ENCODE measurements at places on chromosomes 2 and 18.

DNA sequence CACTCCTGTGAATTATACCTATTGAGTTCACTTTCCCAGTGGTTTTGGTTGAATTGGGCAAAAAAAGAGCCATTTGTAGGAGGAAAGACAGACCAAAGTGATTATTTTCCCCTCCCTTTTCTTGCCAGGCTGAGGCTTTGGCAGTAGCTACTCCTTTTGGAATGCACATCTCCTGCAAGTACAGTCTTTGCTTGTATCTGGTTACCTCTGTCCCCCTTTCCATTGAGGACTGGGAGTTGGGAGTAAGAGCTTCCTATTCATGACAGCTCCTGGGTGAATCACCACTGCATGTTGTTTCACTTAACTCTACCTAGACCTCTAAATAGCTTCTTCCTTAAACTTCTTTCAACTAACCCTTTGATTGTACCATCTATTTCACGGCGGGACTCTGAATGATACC, 695.3 kb upstream of the ZNF804A start:
- DNase-seq, result no peak

GRCh38 chr2:154256136-154256535, 384.4 kb downstream of the GALNT13 start:
- no peak for DNase-seq

DNA sequence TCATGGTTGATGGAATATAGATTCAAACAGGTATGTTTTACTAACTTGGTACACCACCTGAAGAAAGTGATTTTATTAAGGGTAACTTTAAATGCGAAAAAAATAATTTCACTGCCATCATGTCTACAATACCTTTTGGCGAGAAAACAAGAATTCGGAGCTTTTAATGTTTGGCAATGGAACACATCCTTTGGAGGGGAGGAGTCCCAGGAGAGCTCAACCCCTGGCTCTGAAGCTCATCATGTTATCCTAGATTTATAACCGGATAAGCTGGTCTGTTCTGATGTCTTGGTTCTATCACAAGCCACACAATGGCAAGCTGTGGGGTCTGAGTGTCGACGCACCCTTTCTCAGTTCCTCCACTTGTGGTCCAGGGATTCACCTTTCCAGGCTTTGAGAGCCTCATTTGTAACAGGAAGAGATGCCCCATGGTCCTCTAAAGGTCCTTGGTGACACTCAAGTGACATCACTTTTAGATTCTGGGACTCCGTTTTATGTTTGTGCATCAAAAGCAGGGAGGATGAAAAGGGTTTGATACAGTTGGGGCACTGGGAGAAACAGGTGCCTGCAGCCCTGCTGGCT, 172.7 kb downstream of the BCL2 start:
- no peak for DNase-seq

DNA sequence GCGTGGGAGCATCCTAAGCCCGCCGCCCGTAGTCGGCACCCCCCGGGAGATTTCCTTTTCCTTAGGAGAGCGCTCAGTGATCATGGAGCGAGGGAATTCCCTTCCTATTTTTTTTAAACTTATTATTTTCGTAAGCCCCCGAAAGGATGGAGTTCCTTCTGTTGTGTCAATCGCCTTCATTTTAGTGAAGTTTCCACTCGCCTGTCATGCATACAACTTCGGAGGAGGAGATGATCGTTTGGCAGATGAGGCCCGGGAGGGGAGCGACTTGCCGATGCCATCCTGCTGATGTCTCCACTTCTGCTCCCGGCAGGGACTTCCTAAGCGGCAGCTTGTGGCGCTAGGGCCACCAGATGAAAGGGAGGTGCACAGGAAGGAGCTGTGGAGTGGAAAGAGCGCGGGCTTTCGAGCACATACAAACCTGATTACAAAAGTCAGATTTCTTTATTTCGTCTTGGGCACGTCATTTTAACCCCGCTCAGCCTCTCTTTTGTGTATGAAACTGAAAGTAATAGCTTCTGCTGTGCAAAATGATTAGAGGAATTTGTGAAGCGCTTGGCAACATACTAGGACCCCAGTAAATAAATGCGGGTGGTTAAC, at the start of gene ADGRF3:
Gene ADGRF3, minus strand, starts transcription at position 336 of the 600 bp plus-strand sequence. CDS start 555 bp downstream, outside the sequence.
- DNase-seq, result peak; percentile 73

- DNase-seq, result no peak
Measured at GRCh38 chr2:100862081-100862480, 42.1 kb downstream of the NPAS2 start.

- DNase-seq, result no peak
Measured at GRCh38 chr2:128271911-128272600, 46.6 kb downstream of the HS6ST1 start.

- no peak for DNase-seq
Measured at GRCh38 chr18:37502036-37502435, 63.6 kb downstream of the CELF4 start.

DNA sequence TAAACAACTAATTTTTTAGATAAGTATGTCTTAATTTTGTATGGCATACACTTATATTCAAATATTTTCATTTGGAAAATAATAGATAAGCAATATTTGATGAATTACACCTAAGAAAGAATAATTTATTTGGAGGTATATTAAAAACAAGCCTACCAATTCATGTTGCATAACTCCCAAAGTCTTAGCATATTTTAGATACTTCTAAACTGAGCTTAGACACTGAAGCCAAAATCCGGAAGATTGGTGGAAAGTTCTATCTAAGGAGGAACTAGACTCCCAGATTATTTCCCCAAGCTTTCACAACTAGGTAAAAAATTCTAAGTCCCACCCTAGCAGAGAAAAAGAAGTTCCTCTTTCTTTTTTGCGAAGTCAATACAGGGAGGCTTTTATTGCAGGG, 221.0 kb upstream of the MMADHC start:
- no peak for DNase-seq

GRCh38 chr2:152743002-152743401, 24.6 kb downstream of the ARL6IP6 start:
- peak; percentile 4 for DNase-seq

GRCh38 chr2:210964141-210964764, 407.9 kb downstream of the CPS1 start:
- DNase-seq, result no peak
